ENCODE measurements at places on chromosomes 4 and X.

- DNase-seq = no peak
Measured at GRCh38 chr4:100898844-100899243, 381.0 kb upstream of the EMCN start.

DNA sequence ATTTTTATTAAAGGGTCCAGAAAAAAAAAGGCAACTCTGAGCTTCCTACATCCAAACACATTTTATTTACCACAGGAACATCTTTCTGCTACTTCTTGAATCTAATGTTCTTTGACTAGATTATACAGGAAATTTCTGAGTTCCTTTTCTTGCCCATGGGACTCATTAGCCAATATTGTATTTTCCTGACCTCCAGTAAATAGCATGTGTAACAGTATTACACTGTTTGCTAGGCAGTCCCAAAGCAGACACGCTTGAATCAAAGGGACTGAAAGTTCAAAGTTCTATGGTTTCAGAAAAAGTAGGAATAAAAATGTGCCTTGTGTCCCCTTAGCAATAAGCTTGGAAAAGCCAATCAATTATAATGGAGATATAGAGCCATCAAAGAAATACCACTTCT is 57.4 kb downstream of the MOSPD2 start:
- no peak for DNase-seq

DNA sequence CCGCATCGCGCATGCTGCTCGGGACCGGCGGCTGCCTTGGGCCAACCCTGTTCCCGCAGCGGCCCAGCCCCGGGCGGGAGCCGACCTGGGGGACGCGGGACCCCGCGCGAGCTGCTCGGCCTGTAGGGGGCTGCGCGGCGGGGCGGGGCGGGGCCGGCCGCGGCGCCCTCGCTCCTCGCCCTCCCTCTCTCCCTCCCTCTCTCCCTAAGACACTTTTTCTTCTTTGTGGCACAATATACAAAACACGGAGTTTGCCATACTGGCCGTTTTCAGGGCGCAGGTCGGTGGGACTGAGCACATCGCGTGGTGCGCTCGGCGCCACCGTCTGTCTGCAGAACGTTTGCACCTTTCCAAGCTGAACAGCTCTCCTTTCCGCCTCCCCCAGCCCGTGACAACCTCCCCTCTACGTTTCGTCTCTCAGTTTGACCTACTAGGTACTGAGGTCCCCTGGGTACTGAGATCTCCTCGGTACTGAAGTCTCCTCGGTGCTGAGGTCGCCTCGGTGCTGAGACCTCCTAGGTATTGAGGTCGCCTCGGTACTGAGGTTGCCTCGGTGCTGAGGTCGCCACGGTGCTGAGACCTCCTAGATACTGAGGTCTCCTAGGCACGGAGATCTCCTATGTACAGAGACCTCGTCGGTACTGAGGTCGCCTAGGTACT is 261.1 kb upstream of the PLCXD1 start:
- DNase-seq = peak; percentile 21

DNA sequence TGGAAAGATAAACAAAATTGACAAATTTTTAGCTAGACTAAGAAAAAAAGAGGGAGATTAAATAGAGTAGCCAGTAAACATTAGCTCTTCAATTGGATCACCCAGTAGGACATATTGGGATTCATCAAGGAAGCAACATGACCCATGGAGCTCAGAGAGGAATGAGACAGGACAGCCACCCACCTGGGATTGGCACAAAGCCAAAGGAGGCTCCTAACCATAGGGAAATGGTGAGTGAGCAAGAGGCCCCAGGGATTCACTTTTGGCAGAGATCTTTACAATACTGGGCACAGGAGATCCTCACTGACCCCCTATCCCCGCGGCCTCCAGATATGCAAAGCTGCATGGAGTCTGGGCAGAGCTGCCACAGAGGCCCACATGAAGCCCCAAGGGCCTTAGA is 34.8 kb upstream of the CXCL6 start:
- DNase-seq = no peak

GRCh38 chr4:113112338-113112978 is 63.0 kb downstream of the ANK2 start:
- DNase-seq = no peak

GRCh38 chr4:183936047-183936446 is 30.9 kb downstream of the STOX2 start:
- no peak for DNase-seq

GRCh38 chr4:45100956-45101818 is 374.8 kb upstream of the GNPDA2 start:
- no peak for DNase-seq

- no peak for DNase-seq
Measured at GRCh38 chr4:101356928-101357327, 9.6 kb upstream of the PPP3CA start.

- no peak for DNase-seq
Measured at GRCh38 chrX:16700734-16701133, 11.7 kb downstream of the CTPS2 start.

DNA sequence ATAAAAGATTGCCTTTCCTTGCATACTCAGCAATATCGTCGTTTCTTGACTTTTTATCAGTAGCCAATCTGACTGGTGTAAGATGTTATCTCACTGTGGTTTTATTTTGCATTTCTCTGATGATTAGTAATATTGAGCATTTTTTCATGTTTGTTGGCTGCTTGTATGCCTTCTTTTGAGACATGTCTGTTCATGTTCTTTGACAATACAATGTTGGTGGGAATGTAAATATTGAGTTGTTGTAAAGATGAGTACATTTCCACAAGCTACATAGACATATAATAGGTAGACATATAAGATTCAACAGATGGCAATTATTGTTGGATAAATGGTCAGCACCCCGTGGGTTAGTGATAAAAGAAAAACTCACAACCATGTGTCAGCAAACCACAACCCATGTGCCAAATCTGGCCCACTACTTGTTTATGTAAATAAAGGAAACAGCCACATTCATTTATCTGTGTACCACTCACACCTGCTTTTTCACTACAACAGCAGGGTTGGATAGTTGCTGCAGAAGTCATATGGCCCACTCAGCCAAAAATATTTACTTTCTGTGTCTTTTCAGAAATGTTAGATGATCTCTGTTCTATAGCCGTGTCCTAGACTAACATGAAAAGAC is 153.1 kb upstream of the VCX start:
- DNase-seq = no peak

DNA sequence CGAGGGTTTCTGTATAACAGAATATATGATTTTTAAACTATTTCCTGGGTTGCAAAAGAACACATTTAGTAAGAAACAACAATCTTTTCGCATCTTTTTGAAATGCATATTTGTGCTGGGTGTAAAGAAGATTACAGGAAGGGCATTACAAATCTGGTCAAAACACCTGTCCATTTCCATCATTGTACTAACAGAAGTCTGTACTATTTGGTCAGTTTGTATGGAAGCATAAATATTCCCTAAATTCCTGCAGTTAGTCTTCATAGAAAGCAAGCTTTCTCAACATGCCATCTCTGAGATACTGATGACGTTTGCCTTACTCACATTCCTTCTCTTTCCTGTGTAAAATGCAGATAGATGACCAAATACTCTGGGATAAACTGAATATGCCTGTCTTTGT is 203.3 kb downstream of the NWD2 start:
- no peak for DNase-seq

- DNase-seq = no peak
Measured at GRCh38 chr4:150578745-150579501, 3.0 kb upstream of the MAB21L2 start.

DNA sequence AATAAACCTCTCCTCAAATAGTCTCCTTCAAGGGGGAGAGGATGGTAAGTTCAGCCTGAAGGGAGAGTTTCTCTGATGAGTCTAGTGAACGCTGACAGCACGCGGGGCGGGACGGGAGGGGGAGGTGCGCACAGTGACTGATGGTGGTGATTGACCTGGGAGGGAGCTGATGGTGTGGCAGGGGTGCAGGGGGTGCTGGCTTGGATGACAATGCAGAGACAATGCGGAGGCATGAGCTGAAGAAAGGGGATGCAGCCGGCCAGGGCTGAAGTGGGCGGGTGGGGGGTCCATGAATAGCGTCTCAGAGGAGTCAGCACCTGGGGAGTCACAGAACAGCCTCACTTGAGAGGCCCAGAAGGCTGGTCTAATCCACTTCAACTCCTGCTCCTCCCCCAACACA is 142.5 kb upstream of the PJA1 start:
- no peak for DNase-seq

- DNase-seq = peak; percentile 59
Measured at GRCh38 chrX:115233497-115234455, at the start of gene LRCH2. TSS of gene LRCH2 (minus strand) at chrX:115234096. CDS start at chrX:115234041, 55 bp downstream.

DNA sequence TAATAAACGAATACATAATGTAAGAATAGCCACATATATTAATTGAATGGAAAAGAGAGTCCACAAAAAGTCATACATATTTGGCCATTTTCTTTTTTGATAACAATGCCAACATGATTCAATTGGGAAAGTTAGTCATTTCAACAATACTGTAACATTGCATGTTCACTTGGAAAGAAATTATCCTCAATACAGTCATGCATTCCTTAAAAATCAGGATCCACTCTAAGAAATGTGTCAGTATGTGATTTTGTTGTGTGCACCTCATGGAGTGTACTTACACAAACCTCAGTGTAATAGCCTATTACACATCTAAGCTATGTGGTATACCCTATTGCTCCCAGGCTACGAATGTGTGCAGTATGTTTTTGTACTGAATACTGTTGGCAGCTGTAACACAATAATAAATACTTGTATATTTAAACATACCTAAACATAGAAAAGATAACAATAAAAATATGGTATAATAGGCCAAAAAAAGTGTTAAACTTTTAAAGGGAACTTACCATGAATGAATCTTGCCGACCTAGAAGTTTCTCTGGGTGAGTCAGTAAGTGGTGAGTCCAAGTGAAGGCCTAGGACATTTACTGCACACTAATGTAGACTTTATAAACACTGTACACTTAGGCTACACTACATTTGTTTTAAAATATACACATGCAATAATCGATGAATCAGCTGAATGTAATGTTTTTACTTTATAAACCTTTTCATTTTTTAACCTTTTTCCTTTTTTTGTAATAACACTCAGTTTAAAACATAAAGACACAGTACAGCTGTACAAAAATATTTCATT is 806.8 kb downstream of the PCDH18 start:
- no peak for DNase-seq
